ENCODE measurements at places on chromosomes 3 and 15.

DNA sequence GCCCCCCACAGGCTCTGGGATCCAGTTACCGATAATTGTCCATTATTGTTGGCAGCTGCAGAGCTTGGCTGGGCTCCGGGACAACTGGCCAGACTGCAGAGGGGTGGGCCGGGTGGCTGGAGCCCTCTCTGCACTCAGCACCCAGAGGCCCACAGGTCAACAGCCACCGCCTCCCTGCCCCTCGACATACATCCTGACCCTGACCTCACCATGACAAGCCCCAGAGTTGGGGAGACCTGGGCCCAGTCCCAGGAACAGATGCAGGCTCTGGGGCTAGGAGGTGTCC, 22.4 kb downstream of the PTH1R start:
- no peak for DNase-seq

DNA sequence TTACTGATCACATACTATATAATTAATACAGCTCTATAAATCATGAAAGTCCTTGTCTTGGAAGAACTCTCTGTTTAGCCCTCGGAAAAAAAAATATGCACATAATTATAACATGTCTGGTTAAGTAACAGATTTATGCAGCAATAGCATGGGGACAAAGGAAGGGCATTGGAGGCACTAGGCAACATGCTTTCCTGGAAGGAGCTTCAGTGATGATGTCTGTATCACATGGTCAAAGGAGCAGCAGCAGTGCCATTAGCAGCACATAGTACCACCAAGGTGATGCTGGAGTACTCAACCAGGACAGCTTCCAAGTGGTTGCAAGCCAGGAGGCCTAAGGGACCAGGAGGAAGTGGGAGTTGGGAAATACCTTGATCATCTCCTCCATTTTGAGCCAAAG, 36.3 kb upstream of the PHLDB2 start:
- no peak for DNase-seq

- DNase-seq: no peak
Observed at GRCh38 chr3:29409409-29409808, 128.5 kb downstream of the RBMS3 start.

- peak; percentile 62 for DNase-seq
Observed at GRCh38 chr15:64905119-64905831, 6.4 kb upstream of the ANKDD1A start.

DNA sequence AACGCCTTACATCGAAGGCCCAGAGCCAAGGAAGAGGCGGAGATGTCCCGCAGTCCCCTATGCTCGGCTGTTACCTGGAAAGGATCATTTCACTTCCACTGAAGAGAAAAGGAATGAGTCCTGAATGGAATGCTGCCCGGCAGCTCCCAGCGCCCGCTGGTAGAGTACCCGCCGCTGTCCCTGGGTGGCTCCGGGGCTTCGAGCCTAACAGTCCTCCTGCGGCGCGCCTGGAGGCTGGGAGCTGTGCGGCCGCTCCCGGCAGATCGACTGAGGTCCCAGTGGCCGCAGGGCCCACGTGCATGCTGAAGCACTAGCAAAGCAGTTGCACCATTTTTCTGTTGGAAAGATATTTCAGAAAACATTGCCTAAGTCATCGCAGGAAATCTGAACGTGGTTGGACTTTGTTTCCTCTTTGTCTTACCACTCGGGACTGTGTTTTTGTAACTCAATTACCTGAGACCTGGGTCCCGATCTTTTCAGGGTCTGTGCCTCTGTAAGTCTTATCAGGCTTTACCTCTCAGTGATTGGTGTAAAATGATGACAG, 984 bp downstream of the RNU6-1 start:
- no peak for DNase-seq

All from stimulated activated CD8-positive, alpha-beta memory T cell treated with anti-CD3 and anti-CD28 coated beads, Interleukin-7, amount 100 ng/mL, for 1 hour (primary cell).